ENCODE measurements at places on chromosomes 4 and X.

GRCh38 chrX:24760363-24761000 lies 66.8 kb downstream of the POLA1 start:
- DNase-seq: no peak

DNA sequence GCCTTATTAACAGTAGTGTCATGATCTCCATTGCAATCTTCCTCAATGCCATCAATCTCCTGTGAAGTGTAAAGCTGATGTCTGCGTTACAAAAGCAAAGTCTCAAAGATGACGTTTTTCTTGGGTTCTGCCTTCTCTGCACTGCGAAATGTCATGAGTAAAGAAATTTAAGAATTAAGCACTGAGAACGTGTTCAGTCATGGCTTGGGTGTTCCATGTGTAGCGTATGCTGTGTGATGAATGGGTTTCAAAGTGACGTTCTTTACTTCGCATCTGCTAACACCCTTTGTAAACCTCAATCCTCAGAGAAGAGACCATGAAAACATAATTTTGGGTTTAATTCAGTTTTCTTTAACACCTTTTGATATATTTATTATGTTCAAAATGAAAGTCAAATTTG lies 999 bp downstream of the NAP1L5 start:
- no peak for DNase-seq

DNA sequence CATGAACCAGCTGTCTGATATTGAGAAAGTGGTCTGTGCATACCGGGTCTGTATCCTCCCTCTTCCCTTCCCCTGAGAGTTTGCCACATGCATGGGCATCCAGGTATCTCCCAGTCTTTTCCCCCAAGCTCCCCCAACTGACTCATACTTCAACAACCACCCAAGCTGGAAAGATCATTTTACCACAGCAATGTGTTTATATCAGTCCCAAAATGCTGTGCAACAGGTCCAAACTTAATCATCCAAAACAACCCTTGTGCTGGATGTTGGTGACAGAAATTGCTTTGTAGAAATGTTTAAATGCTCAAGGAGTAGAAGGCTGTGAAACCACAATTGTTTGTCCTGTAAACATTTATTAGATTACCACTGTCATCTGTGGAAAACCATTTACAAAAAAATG lies 286.8 kb upstream of the KLF3 start:
- DNase-seq: no peak

GRCh38 chr4:153160821-153161220 lies 43.4 kb upstream of the TRIM2 start:
- no peak for DNase-seq

DNA sequence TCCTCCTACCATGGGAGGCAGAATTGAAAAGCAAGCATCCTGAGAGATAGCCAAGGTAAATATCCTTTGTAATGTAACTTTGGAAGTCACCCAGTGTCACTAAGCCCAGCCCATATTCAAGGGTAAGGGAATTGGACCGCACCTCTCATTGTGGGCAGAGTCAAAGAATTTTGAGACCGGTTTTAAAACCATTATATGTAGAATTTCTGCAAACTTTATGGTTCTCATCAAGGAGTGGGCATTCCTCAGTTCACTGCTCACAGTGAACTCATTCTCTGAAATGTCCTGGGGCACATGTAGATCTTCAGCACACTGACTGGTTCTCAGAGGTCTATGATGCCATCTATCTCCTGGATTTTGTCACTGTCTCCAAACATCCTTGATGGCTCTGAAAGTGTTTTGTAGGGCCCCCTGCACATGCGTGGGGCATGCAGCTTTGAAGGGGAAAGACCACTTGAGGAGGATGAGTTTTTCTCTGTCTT lies 35.3 kb upstream of the CHRNA9 start:
- no peak for DNase-seq

- no peak for DNase-seq
Observed at GRCh38 chr4:55089916-55090315, 35.5 kb downstream of the KDR start.

DNA sequence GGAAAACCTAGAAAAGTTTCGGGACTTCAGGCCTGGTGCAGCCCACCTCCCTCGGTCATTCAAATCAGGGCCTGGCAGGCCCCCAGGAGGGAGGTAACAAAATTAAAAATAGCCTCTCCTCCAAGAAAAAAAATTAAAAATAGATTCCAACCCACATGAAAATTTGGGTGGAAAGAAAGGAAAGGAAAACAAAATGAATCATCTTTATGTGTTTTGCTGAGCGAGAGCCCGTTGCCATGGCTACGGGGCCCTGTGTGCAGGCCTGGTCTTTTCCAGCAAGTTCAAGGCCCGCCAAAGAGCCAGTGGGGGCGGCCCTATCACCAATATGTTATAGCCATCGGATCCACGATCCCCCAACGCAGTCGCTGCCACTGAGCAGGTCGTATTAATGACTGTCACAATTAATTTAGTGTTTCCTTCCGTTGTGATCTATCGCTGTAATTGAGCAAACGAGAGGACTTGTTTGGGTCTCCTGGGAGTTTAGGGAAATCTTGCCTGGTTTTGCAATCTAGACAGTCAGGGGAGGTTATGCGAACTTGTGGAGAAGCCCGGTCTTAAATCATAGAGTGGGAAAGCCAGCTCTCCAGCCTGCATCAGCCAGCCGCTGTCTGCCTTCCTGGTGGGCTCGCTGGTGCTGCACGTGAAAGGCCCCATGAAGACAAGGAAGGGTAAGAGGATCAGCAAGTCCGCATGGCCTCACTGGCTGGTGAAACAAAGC lies 452.4 kb downstream of the BCOR start:
- DNase-seq: no peak

GRCh38 chrX:37627602-37628001 lies 56.1 kb downstream of the LANCL3 start:
- no peak for DNase-seq

DNA sequence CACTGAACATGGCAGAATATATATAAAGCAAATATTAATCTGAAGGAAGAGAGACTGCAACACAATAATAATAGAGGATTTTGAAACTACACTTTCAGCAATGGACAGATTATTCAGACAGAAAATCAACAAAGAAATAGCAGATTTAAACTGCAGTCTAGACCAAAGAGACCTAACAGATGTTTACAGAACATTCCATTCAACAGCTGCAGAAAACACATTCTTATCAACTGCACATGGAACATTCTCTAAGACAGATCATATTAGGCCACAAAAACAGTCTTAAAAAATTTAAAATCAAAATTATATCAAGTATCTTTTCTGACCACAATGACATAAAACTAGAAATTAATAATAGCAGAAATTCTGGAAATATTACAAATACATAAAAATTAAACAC lies 27.1 kb downstream of the CENPE start:
- no peak for DNase-seq
